ENCODE measurements at places on chromosomes 6 and 20.

GRCh38 chr6:24445704-24446103 is 43.0 kb downstream of the MRS2 start:
- DNase-seq, result no peak

DNA sequence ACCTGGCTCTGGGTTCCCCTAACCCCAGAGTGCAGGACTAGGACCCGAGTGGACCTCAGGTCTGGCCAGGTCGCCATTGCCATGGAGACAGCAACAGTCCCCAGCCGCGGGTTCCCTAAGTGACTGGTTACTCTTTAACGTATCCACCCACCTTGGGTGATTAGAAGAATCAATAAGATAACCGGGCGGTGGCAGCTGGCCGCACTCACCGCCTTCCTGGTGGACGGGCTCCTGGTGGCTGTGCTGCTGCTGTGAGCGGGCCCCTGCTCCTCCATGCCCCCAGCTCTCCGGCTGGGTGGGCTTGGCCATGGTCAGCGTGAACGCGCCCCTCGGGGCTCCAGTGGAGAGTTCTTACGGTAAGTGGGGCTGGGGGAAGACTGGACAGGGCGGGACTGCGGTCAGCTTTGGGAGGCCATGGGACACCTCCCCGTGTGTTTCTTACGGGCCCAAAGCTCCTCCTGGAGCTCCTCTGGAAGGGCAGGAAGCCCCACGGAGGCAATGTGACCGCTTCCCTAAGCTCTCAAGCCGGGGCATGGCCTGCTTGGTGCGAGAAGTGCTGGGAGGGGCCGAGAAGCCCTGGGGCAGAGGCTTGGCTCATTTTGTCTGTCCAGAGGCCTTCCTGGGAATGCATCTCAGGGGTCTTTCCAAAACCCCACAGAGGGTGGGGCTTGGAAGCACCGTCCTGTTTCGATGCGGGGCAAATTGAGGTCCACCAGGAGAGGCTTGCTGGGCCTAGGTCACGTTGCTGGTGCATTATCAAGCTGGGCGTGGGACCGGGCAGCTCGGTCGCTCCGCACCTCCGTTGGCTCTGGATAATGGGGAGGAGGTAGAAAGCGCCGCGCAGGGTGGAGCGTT is at the start of gene HNF4A:
TSS of gene HNF4A (plus strand) at position 202 of the 855 bp plus-strand sequence. CDS start at position 308, 106 bp downstream.
- DNase-seq, result peak; percentile 88

- DNase-seq, result no peak
Measured at GRCh38 chr6:105484238-105485161, 81.6 kb upstream of the PREP start.

GRCh38 chr6:31007694-31008093 is 2.6 kb upstream of the MUC22 start:
- peak; percentile 72 for DNase-seq

DNA sequence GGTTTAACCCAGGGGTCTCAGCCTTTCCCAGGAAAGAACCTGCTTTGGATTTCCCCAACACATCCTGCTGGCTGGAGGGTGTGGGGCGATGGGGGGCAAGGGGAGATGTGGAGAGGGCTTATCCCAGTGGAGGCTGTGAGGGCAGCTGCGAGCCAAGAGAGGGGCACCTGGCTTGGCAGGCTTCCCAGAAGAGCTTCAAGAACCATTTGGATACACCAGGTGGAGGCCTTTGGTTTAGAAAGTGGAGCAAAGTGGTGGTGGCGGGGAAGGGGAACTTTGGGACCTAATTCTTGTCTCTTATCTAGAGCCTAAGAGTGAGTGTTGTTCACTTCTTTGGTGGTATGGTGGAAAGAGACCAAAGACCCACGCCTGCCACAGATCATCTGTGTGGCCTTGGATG is 12.4 kb downstream of the CD40 start:
- no peak for DNase-seq

- no peak for DNase-seq
Measured at GRCh38 chr6:53188833-53189232, 40.2 kb upstream of the GCM1 start.

- peak; percentile 46 for DNase-seq
Measured at GRCh38 chr6:78436335-78436734, 431.0 kb upstream of the IRAK1BP1 start.

GRCh38 chr20:3889489-3890397 is 556 bp downstream of the PANK2 start:
- peak; percentile 11 for DNase-seq

DNA sequence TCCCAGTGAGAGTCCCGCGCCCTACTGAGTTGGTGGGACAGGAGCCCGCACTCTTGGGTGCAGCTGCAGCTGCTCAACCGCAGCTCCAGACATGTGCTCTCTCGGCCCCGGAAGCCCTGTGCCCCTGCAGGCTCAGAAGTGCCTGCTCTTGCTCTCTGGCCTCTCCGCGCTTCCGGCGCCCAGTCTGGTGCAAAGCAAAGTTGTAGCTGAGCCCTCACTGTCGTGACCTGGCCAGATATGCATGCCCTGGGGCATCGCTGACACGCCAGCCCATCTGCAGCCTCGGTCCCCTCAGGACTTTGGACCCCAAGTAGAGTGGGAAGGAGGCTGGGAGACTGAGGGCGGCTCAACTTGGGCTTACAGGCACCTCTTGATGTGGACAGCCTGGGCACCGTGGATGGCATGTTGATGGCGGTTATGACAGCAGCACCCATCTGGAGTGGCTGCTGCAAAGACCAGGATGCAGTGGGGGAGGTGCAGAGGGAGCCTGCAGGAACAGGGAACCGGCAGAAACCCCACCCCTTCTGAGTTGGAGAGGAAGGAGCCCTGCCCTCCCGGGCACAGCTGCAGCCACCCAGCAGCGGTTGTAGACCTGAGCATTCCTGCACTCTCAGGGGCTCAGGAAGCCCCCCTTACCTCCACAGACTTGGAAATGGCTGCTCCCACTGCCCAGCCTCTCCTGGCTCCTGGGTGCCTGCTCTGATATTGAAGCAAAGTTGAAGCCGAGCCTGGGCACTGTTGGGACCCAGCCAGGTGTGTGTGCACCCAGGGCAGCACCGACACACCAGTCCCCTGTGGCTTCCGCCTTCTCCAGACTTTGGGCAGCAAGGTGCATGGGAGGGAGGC is 462.6 kb downstream of the TBC1D32 start:
- DNase-seq, result no peak

DNA sequence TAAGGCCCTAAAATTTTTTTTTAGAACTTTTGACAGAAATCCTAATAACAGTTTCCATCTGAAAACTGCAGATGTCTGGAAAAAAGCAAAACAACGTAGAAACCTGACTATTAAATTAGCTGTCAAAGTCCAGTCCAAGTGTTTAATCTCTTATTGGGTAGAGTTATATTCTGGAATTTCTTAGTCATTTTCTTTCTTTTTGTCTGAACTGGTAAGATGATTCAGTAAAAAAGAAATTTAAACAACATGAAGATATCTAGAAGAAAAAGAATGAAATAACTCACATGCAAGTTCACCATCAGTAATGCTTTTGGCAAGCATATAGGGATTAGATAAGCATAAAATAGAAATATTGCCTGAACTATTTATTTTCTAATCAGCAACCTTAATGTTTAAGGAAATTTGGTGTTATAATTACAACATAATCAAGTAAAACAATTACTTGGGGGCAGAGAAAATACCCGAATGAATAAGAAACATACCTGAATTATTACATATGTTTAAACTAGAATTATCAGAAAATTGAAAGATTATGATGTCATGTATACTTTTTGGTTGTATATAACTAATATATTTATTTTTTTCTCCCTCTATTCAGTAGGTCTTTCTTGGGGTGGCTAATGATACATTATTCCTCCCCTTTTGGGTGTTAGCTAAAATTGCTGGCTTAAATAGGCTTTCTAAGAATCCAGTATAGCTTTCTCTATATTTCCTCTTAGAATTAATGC is 51.1 kb downstream of the FAM83B start:
- no peak for DNase-seq

GRCh38 chr6:79372757-79373156 is 138.3 kb upstream of the HMGN3 start:
- DNase-seq, result no peak

GRCh38 chr20:51462566-51463276 is 79.8 kb downstream of the NFATC2 start:
- no peak for DNase-seq

DNA sequence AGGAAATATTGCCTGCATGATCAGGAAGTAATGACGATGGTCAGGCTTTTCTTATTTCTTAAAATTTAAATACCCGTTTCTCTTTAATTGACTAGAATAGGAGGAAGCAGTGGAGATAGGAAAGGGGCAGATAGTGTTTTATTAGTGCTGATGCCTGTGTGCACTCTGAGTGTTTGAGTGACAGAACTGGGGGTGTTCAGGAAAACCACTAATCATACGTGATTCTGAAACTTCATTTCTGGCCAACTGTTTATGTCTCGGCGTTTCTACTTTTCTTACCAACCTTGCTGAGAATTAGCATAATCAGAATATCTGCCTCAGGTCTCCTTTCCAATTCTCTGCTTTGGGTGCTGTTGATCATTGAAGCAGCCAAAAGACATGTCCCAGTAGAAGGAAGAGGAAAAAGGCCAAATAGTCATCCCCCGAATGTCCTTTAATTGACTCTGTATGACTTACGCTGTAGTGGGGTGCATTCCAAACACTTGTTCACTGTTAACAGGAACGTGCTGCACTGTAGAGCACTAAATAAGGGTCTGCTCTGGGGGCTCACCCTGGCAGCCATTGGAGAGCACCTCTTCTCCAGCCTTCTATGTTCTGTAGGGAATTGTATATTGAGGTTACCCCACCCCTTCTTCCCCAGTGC is 152.9 kb downstream of the JARID2 start:
- no peak for DNase-seq

GRCh38 chr20:4708856-4709255 is 12.9 kb upstream of the PRND start:
- DNase-seq, result no peak

GRCh38 chr6:114569669-114570068 is 226.8 kb upstream of the HS3ST5 start:
- DNase-seq, result no peak

DNA sequence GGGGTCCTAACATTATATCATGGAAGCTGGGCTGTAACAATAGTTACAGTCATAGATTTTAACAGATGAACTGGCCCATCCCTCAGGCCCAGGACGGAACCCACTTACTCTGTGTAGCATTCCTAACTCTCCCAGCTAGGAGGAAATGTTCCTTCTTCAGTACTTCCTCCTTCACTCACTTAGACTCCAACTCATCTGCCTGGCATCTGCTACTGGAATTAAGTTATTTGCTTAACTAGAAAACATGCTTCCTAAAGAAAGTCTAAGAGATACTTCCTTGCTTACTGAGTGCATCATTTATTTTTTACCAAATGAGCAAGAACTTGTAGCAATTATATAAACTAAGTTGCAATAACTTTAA is 20.5 kb downstream of the GCLC start:
- no peak for DNase-seq

GRCh38 chr20:60528141-60528540 is 569.9 kb downstream of the CDH26 start:
- no peak for DNase-seq

GRCh38 chr20:31573555-31574321 is 31.4 kb upstream of the ID1 start:
- peak; percentile 38 for DNase-seq

DNA sequence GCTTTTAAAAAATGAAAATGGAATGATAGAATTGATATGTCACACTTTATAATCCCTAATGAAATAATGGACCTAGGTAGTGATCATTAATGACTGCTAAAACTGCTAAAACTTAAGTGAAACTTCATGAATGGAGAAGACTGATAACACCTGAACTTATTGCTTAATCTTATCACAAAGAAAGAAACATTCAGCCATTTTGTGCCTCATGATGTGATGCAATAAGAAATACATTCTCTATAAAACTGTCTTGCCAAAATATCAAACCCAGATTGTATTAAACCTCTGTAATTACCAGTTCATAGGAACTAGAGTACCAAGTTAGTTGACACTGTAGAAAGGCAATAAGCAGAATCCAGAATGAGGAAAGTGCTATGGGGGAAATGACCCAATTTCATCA is 54.4 kb upstream of the COL10A1 start:
- no peak for DNase-seq

DNA sequence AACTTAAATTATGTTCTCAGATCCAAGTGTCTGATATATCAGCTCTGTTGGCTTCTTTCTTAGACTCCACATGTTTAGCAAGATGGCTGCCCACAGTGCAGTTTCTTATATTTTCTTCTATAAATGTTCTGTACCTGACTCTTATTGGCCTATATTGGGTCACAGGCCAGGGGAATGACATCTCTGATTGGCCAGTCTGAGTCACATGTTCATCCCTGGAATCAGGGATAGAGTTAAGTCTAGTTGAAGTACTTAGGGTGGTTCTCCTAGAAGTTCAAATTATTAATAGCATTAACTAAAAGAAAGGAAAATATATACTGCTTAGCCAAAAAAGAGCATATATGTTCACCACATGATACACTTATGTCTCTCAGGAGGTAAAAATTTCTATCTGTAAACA is 105.3 kb upstream of the SLC22A16 start:
- no peak for DNase-seq

DNA sequence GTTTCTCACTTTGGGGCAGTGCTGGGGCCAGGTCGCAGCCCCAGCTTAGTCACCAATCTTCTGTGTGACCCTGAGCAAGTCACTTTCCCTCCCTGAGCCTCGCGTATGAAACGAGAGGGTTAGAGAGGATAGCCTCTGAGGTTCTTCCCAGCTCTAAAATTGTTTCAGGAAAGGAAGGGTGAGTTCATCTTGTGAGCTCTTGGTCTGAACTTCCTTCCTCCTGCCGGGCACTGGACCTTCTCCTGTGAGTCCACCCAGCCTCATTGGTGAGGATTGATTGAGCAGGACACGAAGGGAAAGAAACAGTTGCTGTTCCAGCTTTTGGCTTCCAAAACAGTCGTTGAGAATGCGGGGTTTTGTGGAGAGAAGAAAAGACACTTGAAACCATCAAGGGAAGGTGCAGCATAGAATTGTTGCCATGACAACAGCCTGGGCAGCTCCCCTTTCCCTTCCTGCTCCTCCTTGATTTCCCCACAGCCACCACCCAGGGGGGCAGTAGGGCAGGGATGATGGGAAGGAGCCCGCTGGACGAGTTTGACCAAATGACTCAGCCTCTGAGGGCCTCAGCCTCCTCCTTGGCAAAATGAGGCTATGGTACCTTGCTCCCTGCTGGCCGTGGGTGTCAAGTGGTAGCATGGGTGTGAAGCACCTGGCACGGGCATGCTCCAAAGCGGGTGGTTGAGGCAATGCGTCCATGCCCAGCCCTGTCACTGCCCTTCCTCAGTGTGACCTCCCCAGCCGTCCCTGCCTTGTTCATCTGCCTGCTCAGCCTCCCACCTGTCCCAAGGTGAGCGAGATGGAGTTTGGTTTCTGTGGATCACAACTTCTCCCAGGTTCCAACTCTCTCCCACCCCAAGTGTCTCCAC is 107.8 kb downstream of the CDC5L start:
- DNase-seq, result peak; percentile 55

DNA sequence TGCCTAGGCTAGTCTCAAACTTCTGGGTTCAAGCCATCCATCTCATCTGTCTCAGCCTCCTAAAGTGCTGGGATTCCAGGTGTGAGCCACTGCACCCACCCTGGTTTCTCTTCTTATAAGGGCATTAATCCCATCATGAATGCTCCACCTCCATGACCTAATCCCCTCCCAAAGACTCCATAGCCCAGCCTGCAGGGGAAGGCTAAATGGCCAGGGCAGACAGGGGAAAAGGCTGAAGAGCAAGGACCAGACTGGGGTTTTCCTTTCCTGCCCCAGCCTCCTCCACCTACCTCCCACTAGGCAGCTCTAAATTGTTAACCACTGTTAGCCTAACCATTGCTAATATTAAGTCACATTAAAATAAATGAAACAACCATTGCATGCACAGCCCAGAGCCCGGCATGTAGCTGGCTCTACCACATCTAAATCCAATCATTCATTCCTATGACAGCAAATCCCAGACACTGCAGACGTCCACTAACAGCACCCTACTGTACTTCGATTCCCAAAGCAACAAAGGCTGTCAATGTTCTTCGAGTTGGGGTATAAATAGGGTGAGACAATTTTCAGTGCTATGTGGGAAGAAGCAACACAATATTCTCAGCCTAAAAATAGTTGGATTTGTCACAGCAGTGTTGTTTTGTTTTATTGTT is 243.2 kb upstream of the ARID1B start:
- no peak for DNase-seq

Data from Calu3 (cell line).